ENCODE measurements at places on chromosomes 6 and 20. TPM values are rescaled to one million over a fixed set of nuclear protein-coding genes. Genes with fewer than 3 reads are reported as not detected.

TSBP1 gene
- total RNA-seq, result not detected

BICRAL gene
- 16.2 TPM for total RNA-seq

TP53INP2 gene
- total RNA-seq, result 5.8 TPM

PBOV1 gene
- total RNA-seq, result not detected

SLC35D3 gene
- total RNA-seq, result 0.16 TPM

TRAPPC3L gene
- 0.42 TPM for total RNA-seq

C20orf144 gene
- total RNA-seq, result not detected

FGD2 gene
- 12.8 TPM for total RNA-seq

FKBP1C gene
- total RNA-seq, result 0.21 TPM

POPDC3 gene
- total RNA-seq, result 2.5 TPM

SRMS gene
- total RNA-seq, result 0.48 TPM

COL12A1 gene
- 470 TPM for total RNA-seq

GID8 gene
- total RNA-seq, result 32.0 TPM

LAMP5 gene
- 3.5 TPM for total RNA-seq

COMMD7 gene
- total RNA-seq, result 11.9 TPM

KIFC1 gene
- total RNA-seq, result 7.5 TPM

SLPI gene
- total RNA-seq, result 6.8 TPM

FAM50B gene
- 5.2 TPM for total RNA-seq

SFTA2 gene
- not detected for total RNA-seq

SNHG17 gene
- 4.6 TPM for total RNA-seq

WFDC2 gene
- not detected for total RNA-seq

ERVFRD-1 gene
- total RNA-seq, result not detected

RAD21L1 gene
- total RNA-seq, result not detected

KPNA5 gene
- 38.8 TPM for total RNA-seq

TRIM40 gene
- not detected for total RNA-seq

WFDC10B gene
- total RNA-seq, result not detected

KIF13A gene
- total RNA-seq, result 64.7 TPM

LY6G6C gene
- not detected for total RNA-seq

BPIFB1 gene
- not detected for total RNA-seq

MCHR2 gene
- 0.48 TPM for total RNA-seq

PDYN gene
- total RNA-seq, result not detected

SLC2A10 gene
- 36.6 TPM for total RNA-seq

MYBL2 gene
- 2.3 TPM for total RNA-seq

HLA-DRB5 gene
- total RNA-seq, result 3.8 TPM
